ACHN (cell line): ENCODE measurements at places on chromosomes 2 and 18.

GRCh38 chr2:218256612-218257350, 4.0 kb upstream of the GPBAR1 start:
- no peak for DNase-seq

GRCh38 chr2:240787521-240788472, 32.2 kb downstream of the KIF1A start:
- no peak for DNase-seq

- DNase-seq = no peak
Measured at GRCh38 chr2:121052023-121052422, 233.0 kb downstream of the TFCP2L1 start.

- DNase-seq = no peak
Measured at GRCh38 chr2:172808156-172808555, 72.5 kb downstream of the RAPGEF4 start.

DNA sequence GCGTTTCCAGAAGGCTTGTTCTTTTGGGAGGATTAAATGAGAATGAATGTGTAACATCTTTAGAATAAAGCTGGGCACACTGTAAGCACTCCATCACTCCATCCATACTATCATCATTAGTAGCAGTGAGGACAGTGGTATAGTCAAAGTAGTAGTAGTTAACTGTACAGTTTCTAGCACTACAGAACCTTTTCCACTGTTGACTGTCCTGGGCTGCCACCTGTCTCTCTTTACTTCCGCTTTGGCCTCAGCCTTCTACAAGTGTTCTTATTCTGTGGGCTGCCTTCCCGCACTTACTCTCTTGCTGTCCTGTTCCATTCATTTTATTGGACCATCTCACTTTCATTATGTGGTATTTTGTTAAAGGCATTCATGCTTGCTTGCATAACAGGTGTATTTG, 3.3 kb downstream of the SLC9A2 start:
- DNase-seq = no peak

DNA sequence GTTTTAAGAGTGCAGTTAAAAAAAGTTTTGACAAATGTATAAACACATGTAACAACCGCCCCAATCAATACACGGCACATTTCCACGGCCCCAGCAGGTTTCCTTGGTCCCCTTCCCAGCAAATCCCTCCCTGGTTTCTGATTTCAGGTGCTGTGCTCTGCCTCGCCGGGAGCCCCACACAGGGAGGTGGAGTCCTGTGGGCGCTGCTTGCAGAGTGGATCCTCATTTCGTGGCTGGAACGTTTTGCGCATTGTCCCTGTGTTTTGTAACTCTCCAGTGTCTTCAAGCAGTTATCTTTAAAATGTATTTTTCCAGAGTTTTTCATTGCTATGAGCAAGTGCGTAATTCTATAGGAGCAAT, 124.8 kb downstream of the GALR1 start:
- no peak for DNase-seq

DNA sequence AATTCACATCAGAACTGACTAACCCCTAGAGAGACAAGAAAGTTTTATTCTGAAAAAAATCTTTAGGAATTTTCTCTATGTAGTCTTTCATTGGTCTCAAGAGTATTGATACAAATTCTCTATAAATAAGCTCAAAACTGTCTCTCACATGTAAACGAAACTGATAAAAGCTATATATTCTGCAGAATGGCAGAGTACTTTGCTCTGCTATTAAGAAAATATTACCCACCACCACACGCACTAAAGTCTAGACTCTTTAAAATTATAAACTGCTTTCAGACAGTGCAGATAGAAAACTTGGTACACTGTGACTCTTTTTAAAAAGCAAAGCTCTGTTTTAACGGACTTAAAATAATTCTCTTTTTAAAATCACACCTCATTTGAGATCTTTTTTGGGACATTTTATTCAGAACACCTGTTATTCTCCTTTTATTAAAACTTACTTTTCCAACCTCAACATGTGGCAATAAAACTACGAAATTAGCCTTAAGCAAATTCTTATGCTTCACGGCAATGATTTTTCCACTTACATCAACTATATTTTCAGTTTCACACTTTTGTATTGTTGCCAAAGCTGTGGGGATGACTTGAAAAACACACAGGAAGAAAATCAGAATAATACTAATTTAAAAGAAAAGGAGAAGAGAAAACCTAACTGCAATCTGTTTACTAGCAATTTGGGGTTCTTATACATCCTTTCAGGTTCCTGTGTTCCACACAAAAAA, 58.0 kb downstream of the CCDC88A start:
- no peak for DNase-seq

GRCh38 chr2:241522477-241522876, 14.1 kb upstream of the STK25 start:
- DNase-seq = no peak

- peak; percentile 13 for DNase-seq
Measured at GRCh38 chr2:30661173-30662107, 145.8 kb downstream of the CAPN13 start.

GRCh38 chr2:168712053-168712452, 90.4 kb upstream of the NOSTRIN start:
- DNase-seq = no peak

- no peak for DNase-seq
Measured at GRCh38 chr2:112018846-112019245, 36.2 kb upstream of the TMEM87B start.

- no peak for DNase-seq
Measured at GRCh38 chr2:232772531-232772930, 3.8 kb downstream of the KCNJ13 start.

- DNase-seq = no peak
Measured at GRCh38 chr2:36556842-36557241, 41.1 kb downstream of the FEZ2 start.

DNA sequence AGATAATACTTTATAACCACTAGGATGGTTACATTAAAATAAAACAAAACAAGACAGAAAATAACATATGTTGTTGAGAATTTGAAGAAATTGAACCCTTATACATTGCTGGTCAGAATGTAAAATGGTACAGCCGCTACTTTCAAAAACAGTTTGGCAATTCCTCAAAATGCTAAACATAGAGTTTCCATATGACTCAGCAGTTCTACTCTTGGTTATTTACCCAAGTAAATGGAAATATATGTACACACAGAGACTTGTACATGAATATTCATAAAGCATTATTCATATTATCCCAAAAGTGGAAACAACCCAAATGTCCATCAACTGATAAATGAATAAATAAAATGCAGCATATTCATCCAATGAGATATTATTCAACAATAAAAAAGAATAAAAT, 92.5 kb upstream of the LRATD1 start:
- no peak for DNase-seq

GRCh38 chr18:73927496-73927895, 220.1 kb downstream of the FBXO15 start:
- no peak for DNase-seq

DNA sequence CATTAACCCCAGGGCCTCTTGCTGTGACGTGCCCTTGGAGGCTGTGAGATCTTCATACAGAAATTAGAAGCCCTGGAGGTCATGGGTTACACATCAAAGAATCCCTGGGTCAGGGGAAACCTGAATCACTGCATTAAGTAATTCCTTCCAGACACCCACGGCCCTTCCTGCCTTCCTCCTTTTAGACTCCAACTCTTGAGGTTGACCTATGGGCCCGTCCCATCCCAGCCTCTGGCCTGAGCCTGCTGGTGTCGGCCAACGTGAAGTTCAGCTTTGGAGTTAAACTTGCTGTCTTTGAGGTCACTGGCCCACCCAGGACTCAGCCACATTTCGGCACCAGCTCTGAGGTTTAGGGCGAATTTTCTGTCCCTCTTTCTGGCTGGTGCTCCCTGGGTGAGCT, 198.3 kb downstream of the ACKR3 start:
- DNase-seq = no peak

DNA sequence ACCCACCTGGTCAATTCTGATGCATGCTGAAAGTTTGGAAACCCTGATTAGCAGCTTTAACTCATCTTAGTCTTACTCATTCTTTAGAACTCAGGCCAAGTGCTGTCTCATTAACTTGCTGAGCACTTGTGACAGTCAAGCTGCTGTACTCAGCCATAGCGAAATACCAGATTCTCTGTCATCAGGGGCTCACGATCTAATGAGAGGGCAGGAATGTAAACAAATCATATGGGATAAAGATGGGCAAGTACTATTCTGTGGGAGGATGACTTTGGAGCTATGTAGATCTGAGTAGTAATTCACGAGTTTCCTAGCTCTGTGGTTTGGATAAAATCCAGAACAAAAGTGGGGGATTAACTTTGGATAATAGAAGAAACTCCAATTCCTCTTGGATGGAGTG, 376.6 kb downstream of the HRH4 start:
- no peak for DNase-seq
